ENCODE measurements at places on chromosomes 6 and 20.

DNA sequence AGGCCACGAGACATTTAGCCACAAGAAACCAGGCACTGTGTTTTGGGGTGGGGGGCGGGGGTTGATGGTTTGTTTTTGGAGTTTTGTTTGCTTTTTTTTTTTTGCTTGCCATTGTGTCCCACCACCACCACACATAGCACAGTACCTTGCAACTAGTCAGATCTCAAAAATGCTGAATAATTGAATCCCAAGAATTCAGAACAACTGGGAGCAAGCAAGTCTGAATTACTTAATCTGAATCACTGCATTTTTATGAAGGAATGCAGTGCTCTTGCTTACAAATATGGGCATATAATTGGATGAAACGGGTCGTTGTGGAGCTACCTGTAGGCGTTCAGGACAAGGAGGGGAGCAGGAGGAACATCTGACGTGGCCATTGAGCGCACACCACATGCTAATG is 151.5 kb upstream of the CDYL start:
- DNase-seq, result no peak

DNA sequence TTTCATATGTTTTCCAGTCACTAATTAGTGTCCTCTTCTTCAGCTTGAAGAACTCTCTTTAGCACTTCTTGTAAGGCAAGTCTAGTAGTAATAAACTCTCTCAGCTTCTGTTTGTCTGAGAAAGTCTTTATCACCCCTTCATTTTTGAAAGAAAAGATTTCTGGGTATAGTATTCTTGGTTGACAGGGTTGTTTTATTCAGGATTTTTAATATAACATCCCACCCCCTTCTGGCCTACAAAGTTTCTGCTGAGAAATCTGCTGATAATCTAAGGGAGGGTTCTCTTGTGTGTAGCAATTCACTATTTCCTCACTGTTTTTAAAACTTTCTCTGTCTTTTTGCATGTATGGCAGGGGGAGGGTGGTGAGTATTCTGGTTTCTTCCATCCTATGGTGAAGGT is 9.6 kb upstream of the WFDC11 start:
- DNase-seq, result no peak

- no peak for DNase-seq
Observed at GRCh38 chr6:53202052-53202451, 53.4 kb upstream of the GCM1 start.

DNA sequence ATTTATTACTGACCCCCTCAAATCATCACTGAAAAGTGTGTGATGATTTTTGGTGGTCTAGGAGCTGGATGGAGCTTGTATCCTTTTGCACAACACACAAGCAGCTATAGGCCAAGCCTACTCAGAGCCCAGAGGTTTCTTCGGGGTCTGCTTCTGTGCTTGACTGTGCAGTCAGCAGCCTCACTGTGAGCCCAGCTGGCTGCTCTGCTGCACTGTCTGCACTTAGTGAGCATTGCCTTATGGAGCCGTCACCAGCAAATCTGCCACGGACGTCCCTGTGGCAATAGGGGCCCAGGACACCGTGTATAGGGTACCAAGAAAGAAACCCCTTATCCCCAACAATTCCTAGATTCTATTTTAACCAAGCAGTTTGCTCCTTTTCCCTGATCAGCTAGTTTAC is 38.6 kb upstream of the GMPR start:
- no peak for DNase-seq

DNA sequence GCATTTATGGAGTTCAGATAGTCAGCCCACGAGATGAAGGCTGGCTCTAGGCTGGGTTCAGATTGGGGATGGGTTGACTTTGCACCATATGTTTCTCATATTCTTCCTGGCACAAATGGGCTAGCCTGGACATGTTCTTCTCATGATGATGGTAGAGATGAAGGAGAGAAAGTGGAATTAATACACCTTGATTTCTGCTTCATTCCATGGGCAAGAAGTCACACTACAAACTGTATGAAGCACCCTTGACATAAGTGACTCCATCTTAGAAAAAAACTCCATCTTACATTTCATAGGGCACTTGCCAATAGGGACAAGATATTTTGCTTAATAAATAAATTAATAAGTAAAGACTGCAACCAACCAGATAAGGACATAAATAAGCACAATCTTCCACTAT is 12.0 kb upstream of the CD83 start:
- DNase-seq, result no peak

GRCh38 chr20:61119794-61120410 is 132.2 kb upstream of the CDH4 start:
- DNase-seq, result no peak

DNA sequence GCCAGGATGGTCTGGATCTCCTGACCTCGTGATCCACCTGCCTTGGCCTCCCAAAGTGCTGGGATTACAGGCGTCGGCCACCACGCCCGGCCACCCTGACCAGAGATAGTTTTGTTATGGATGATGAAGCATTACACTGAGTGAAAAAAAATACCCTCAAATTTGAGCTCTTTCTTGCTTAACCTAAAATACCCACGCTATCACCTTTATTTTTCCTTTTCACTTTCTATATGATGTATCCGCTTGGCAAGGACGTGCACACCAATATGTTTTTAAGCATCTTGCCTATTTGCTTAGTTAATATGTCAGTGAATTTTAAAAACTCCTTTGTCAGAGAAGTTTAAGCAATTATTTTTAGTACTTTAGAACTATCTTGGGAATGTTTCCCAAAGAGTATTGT is 150.4 kb downstream of the INSM1 start:
- no peak for DNase-seq

DNA sequence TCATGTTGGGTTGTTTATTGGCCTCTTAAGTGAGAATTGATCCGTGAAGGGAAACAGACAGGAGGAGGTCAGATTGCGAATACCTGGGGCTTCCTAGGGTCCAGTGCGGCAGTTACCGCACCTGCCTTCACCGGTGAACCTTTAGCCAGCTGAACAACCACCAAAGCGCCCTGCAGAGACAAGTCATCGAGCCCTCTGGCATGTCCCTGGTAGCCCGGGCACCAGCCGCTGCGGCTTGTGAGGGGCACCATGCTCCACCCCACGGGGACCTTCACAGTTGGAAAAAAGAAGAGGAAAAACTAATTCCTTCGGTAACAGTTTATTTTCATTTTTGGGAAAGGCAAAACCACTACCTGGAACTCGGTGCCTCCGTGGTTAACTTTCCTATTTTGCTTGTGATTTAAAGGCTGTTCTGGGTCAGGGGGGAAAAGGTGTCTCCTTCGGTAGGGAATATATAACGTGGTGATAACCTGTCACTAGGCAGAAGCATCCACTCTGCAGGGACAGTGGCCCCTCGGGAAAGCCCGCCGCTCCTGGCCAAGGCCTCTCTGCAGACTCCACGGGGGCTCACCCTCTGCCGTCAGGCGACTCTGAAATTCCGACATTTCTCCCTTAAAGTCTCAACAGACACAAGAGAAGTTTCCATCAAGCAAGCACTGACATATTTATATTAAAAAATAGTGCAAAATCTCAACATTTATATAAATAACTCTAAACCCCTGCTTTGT is 30.7 kb upstream of the ZBP1 start:
- DNase-seq, result no peak

- DNase-seq, result no peak
Observed at GRCh38 chr6:113564371-113565171, 292.6 kb upstream of the MARCKS start.

- no peak for DNase-seq
Observed at GRCh38 chr6:22943327-22943726, 374.0 kb downstream of the HDGFL1 start.

GRCh38 chr20:60803335-60804055 is 448.6 kb upstream of the CDH4 start:
- no peak for DNase-seq

- DNase-seq, result no peak
Observed at GRCh38 chr6:135438907-135439535, 58.5 kb downstream of the AHI1 start.

GRCh38 chr6:157763129-157763903 is 59.7 kb upstream of the SNX9 start:
- DNase-seq, result no peak

DNA sequence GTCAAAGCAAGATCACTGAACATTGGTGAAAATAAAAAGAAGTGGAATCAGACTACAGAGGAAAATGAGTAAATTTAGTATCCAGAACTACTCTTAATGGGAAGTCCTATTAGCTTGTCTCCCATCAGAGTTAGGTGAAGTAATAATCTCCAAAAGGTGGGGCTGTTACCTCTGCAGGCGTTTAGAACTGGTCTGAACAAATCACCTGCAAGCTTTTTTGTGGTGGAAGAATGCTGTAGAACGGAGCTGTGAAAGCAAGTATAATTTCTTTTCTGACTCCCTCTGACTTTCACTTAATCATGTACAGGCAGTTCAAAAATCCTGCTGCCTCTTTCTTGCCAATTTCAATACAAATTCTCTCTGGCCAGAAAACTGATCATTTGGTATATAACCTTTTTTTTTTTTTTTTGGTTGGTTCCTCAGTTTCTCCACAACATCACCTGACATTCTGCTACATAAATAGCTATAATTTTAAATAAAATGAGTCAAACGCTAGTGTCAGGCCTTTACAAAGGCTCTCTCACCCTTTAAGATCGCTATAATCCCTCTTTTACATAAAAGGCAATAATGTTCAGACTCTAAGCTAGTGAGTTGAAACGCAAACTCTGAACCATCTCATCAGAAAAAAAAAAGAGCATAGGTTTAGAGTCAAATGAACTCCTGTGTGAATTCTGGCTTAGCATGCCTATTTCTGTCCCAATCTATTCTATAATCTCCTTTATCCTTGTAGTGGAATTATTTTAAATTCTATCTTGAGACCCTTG is 38.8 kb downstream of the CITED2 start:
- no peak for DNase-seq

- no peak for DNase-seq
Observed at GRCh38 chr6:134619077-134619476, 301.2 kb upstream of the SGK1 start.

DNA sequence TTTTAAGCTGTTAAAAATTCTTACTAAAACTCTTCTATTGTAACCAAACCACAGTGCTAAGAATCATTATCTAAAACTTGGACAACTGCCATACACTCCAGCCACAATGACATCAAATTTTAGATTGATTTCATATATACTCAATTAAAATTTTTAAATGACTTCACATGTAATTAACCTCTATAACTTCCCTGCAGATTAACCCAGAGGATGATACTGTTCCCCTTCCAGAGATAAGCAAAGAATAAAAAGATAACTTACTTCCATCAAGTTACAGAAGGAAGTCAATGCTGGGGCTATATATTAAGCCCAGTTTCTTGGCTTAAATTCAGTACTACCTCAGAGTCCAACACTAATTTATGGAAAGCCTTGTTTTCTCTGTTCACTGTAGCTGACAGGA is 71.3 kb downstream of the ARHGAP18 start:
- no peak for DNase-seq

DNA sequence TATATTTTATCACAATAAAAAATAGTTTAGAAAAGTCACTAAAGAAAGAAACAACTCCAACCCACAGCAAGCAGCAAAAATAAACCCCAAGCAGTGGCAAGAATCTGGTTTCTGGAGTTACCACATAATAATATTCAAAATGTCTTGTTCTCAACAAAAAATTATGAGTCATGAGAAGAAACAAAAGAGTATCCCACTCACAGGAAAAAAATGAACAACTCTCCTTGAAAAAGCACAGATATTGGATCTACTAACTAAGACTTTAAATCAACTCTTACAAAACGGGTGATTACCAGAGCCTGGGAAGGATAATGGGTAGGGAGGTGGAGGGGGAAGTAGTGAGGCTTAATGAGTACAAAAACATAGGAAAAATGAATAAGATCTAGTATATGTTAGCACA is 425.6 kb downstream of the PLCB1 start:
- no peak for DNase-seq

DNA sequence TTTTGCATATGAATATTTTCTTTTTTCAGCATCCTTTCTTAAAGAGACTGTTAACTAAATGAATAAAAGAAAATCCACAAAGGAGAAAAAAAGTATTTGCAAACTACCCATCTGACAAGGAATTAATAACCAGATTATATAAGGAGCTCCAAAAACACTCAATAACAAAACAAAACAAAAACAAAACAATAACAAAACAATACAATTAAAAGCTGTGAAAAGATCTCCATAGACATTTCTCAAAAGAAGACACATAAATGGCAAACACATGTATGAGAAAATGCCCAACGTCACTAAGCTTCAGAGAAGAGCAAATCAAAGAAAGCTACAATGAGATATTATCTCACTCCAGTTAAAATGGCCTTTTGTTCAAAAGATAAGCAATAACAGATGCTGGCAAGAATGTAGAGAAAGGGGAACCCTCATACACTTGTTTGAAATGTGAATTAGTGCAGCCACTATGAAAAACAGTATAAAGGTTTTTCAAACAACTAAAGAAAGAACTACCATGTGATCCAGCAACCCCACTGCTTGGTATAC is 1310.0 kb upstream of the EYS start:
- no peak for DNase-seq

- DNase-seq, result no peak
Observed at GRCh38 chr20:24657196-24657595, 187.8 kb downstream of the SYNDIG1 start.

DNA sequence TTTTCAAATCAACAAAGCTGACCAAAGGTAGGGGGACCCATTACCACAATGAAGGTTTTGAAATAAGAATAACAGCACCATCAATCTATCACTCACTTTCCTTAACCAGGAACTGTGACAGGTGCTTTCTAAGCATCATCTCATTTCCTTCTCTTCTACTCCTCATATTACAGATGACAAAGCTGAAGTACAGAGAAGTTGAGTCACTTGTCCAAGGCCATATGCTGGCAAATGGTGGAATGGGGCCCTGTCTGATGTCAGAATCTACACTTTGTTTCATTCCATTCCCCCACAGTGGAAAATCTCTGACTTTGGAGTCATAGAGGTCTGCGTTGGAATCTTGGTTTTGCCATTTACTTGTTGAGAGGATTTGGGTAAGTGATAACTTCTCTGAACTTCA is 222.5 kb upstream of the LRFN2 start:
- no peak for DNase-seq

DNA sequence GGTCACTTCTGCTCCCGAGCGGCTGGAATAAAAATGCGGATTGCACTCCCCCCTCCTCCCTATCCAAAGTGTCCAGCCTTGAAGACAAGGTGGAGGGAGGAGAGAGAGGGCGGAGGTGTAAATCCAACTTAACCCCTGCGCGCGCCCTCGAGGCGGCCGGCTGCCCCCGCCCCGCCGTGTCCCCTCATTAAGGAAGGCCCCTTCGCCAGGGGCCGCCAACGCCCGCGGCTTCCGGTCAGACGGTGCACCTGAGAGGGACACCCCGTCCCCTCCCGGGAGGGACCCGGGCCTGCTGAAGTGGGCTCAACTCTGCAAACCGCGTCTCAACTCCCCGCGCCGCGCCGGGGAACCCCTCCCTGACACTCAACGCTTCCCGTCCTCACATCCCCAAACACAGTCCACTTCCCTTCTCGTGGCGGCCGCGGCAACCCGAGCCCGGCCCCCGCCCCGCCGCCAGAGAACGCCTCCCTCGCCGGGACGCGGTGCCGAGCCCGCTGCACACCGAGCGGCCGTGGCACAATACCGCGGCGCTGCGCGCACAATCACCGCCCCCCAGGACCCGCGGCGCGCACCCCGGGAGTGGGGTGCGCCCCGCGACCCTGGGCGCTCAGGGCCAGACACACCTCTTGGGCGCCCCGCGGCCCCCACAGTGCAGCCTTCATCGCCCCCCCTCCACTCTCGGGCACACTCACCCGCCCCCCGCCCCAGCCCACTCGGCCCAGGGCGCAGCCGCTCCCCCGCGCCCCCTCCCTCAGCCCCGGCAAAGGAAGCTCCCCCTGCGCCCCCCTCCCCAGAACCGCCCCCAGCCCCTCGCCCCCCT is 102.5 kb downstream of the NOL4L start:
- no peak for DNase-seq

Data from stimulated activated CD8-positive, alpha-beta memory T cell treated with anti-CD3 and anti-CD28 coated beads, Interleukin-12 subunit alpha, Interleukin-12 subunit beta, amount 100 ng/mL, for 1 hour (primary cell).